ENCODE measurements at places on chromosomes 12 and 14. TPM values are rescaled to one million over a fixed set of nuclear protein-coding genes. Genes with fewer than 3 reads are reported as not detected.

The ATL1 gene
- total RNA-seq: 14.9 TPM

The LDHB gene
- total RNA-seq: 731 TPM

The CPM gene
- 20.5 TPM for total RNA-seq

The IL22 gene
- not detected for total RNA-seq

The KRT3 gene
- not detected for total RNA-seq

The PLEKHD1 gene
- not detected for total RNA-seq
